Activated CD8-positive, alpha-beta memory T cell treated with anti-CD3 and anti-CD28 coated beads for 24 hours (primary cell): ENCODE measurements at places on chromosomes 6 and 20.

DNA sequence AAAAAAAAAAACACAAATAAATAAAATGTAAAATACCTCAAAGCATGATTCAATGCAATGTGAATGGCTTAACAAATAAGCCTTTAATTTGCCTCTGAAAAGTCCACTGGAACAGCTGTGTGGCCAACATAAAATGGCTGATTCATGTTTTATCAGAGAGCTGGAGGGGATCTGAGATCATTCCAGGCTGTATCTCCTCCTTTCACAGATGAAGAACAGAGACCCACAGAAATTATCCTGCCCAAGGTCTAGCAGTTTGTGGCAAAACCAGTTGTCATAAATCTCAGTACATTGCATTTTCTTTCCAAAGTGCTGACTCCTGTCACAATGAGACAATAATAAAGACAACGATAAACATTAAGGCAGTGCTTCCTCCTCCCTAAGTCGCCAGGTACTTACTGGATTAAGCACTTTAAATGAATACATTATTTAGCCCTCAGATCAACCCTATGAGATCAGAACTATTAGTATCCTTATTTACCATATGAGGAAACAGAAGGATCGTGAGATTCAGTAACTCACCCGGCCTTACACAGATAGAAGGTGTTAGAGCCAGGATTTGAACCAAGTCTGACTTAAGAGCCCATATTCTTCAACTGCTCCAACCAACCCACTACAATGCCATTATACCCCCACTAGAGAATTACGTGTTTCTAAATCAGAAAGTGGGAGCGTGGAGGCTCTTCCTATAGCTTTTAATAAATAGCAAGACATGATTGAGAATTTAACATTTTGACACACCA, 118.3 kb downstream of the KIF13A start:
- no peak for DNase-seq

DNA sequence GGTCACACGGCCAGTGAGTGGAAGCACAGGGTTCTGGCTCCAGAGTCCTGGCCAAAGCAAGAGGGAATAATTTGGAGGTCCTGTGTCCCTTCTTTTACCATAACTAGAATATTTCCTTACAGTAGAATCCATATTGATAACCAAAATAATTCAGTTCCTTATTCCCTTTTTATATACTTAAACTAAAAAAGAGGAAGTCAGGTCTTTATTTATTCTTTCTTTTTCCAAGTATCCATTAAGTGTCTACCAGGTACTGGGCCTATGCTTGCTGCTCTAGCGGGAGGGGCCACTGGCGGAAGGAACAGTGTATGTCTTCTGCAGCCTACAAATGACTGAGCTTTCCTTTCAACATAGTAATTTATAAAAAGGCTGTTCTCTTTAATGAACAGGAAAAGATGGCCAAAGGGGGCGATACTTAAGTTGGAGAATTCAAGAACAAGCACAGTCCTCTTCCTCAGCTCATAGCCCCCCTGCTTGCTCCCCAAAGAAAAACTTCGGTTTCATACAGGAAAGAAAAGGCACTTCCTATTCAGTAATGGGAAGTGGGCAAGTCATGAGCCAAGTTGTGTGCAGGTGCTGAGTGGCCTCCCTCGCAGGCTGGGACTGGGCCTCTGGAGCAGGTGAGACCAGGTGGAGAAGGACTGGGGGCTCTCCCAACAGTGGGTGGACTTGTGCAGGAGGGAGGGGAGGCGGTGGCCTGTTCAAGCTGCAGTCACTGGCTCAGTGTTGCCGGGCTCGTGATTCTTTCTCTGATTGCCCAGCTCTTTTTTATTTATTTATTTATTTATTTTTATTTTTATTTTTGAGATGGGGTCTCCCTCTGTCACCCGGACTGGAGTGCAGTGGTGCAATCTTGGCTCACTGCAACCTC, 110.9 kb downstream of the ARMC2 start:
- no peak for DNase-seq

DNA sequence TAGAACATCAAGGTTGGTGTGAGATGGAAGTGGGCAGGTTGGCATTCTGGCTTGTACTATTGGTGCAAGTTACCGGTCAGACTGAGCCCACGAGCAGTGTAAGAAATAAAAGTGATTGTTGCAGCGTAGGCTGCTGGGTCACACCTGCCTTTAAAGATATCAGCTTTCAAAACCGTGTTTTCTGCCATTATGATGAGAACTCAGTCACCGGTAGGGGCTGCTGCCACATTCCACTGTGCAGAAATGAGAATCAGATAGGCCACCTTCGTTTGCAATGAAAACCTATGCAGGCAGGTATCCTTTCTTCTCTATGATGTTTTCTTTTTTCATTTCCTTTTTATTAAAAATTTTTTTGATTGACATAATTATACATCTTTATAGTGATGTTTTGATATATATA, 168.5 kb downstream of the MYLK4 start:
- DNase-seq: no peak

DNA sequence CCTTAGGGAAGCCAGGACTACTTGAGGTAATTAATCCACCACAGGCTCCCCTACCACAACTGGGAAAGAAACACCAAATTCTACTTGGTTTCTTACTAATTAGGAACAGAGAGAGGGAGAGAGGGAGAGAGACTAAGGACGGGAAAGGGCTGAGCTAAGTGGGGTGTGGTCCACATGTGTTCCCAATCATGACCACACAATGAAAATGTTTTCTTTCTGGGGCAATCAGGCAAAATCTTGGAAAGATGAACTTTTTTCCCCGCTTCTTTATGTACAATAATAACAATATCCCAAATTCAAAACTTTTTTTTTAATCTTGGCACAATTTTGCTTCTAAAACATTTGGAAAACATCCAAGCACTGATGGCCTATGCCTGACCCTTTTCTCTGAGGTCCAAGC, 734.4 kb downstream of the MAFB start:
- DNase-seq: no peak

GRCh38 chr6:116090251-116090650, 10.4 kb upstream of the NT5DC1 start:
- no peak for DNase-seq

DNA sequence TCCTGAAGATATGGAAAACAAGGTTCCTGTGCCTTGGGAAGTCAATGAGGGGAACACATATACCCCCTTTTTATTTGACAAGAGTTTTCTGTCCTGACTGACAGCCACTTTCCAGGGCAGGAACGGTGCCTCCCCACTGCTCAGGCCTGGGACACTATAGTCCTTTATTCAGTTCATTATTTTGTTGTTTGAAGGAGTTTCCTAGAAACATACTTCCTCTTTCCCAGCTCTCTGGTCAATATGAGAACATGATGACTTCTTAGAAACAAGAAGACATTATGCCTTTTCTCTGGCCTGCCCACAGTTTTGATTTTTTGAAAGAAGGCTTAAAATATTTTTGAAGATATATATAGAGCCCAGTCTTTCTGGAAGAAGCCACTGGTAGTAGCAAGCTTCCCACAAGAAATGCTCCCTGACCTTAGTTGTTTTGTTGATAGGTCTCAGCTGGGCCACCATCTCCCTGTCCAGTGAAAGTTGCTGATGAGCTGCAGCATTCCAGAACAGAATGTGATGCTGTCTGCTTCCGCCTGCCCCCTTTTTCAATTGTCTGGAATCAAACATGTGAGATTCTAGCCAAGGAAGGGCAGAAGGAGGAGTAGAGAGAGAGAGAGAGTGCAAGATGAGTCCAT, 350.0 kb upstream of the PRND start:
- no peak for DNase-seq

DNA sequence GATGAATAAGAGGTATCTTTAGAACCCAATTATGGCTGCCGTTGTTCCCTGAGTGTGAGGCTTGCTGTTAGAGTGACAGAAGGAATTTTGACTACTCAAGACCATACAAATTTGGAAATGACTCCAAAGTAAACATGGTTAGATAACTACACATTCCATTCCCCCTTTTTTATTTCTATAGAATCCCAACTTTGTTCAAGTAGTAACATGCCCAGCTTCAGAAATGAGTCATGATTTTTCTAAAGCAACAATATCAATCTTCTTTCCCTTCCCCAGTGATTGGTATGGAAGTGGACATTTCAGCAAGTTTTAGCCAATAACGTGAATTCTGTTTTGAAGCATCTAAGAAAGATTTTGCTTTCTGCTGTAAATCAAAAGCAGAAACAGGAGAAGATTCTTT, 37.8 kb downstream of the HCRTR2 start:
- no peak for DNase-seq

- no peak for DNase-seq
Measured at GRCh38 chr6:67887747-67888545, 747.1 kb upstream of the ADGRB3 start.

DNA sequence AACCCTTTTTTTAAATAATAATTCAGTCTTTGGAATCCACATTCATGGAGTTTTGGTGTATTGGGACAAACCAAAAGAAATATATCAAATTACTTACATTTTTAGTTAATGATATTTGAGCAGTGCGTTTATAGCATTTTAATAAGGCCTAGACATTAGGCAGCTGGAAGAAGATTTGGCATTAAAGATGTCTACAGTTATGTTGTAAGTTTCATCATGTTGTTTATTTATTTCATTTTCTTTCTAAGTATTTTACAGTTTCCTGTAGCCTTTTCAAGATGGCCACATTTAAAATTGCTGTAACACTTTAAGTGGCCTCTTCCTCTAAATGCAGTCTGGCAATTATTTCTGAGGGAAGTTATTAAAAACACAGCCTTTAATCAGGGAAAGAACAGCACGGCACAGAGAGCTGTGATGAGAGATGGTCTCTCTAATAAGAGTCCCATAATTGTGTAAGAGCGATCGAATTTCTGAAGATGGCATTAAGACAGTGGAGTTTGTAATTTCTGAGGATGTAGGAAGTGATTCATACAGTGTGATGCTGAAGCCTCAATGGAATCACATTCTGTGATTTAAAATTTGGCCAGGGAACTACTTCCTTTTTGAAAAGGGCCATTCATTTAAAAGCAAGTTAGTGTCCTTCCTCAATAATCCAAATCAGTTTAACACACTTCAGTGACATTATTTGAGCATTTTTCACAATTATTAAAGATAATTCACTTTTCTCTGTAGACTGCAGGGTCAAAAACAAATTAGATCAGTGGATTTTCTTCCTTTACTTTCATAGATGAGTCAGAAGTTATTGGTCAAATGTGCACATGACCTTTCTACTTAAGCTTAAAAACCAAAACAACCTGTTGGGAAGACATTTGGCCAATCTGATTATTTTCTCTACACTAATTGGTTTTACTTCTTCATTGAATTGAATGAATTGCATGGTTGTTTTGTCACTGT, 52.4 kb upstream of the EDN3 start:
- DNase-seq: no peak

DNA sequence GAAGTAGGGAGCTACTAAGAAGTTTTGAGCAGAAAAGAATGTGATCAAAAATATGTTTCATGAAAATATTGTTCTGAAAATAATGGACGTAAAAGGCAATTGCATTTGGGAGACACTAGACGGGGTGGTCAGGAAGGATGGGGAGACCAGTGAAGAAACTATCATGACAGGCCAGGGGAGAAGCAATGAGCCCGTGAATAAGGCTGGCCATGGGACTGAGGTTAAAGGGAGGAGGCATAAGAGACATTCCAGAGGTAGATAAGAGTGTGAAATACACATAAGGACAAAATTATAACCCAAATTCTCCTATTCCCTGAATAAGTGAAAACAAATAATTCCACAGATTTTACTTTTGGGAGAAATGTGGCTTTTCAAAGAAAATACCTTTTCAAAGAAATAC, 51.7 kb downstream of the MARCKS start:
- no peak for DNase-seq

GRCh38 chr20:40575851-40576250, 113.2 kb downstream of the MAFB start:
- DNase-seq: no peak

DNA sequence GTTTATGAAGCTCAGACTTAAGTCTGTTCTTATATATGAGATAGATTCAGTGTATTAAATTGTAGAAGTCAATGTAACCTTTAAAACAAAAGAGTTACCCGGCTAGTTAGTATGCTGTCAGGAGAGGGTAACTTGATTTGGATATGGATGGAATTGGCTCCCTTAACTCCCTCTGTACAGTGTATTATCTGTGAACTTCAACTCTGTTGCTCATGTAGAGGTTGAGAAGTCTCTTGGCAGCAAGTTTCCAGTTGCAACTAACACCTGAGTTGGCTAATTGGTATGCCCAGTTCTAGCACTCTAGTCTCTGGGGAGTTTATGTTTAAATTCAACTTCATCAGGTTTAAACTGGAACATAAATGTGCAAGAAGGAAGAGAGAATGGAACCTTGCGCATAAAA, 111.0 kb downstream of the NCOA3 start:
- no peak for DNase-seq

DNA sequence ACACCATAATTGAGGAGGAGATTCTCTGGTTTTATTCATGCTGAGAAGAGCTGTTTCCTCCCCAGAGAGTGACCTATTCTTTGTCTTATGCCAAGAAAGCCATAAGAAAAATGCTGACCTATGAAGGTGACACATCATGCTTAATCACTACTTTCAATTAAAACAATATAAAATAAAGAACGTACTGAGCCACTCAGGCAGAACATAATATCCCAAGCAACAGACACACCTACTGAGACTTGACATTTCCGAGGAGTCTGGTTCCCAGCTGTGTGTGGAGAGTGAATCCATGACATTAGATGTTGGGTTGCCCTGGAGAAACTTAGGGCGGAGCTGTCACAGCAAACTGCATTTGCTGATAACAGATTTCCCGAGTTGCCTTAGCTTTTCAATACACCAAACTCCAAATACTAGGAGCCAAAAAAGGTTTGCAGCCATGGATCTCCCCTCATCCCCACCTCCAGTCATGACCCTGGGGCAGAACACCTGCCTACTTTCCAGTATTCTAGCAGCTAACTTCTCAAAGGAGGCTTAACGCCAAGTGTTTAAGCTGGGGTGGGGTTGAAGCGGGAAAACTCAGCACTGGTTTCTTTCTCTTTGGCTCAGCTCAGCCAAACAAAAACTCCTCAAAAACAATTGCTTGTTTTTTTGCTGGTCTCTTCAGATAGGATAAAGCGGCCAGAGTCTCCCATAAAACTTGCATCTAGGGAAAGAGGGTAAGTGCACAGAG, 92.2 kb downstream of the BACH2 start:
- no peak for DNase-seq

GRCh38 chr6:39790772-39791171, 1.4 kb upstream of the DAAM2 start:
- DNase-seq: no peak

DNA sequence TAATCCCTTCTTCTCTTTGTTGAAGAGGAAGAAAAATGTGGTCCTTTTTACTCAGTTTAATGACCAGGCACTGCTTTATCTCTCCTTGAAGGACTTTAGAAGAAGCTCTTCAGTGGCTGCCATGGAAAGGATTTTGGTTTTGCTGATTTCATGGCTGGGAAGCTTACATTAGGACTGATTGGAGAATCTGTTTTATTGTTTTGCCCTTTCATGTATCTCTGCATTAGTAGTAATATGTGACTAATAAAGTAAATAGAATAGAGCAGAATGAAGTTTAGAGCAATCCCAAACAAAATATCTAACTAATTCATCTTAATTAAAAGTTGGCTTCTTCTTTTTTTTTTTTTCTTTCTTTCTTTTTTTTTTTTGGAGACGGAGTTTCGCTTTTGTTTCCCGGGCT, 502.9 kb downstream of the HAO1 start:
- DNase-seq: no peak

- no peak for DNase-seq
Measured at GRCh38 chr20:49483696-49484123, 1.2 kb upstream of the KCNB1 start.

- no peak for DNase-seq
Measured at GRCh38 chr6:21749754-21750153, 156.2 kb downstream of the SOX4 start.
